GM23338 (cell line): ENCODE measurements at places on chromosomes 4 and X.
A peak's percentile ranks its signal among the peaks of the same experiment; 100 is the strongest.

GRCh38 chr4:143555676-143556075 is 42.2 kb downstream of the SMARCA5 start:
- no peak for DNase-seq

GRCh38 chrX:106912864-106913263 is 7.3 kb upstream of the CLDN2 start:
- no peak for DNase-seq

DNA sequence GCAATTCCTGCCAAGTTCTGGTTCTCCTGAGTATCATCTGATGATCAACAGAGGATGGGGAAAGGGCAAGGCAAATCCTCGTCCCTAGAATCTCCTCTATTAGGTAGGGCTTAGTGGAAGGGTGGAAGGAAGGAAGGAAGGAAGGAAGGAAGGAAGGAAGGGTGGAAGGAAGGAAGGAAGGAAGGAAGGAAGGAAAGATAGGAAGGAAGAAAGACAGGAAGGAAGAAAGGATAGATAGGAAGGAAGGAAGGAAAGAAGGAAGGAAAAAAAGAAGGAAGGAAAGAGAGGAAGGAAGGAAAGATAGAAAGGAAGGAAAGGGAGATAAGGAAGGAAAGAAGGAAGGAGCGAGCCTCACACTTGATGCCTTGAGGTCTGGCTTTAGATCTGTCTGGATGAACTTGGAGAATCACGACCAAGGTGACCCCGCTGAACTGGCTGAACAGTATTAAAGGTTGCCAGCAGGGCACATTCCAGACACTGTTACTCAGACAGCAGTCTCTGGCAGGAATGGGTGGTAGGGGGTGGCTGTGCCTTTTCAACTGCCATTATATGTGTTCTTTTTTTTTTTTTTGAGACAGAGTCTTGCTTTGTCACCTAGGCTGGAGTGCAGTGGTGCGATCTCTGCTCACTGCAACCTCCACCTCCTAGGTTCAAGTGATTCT is 57.1 kb downstream of the MAP7D2 start:
- DNase-seq = no peak

DNA sequence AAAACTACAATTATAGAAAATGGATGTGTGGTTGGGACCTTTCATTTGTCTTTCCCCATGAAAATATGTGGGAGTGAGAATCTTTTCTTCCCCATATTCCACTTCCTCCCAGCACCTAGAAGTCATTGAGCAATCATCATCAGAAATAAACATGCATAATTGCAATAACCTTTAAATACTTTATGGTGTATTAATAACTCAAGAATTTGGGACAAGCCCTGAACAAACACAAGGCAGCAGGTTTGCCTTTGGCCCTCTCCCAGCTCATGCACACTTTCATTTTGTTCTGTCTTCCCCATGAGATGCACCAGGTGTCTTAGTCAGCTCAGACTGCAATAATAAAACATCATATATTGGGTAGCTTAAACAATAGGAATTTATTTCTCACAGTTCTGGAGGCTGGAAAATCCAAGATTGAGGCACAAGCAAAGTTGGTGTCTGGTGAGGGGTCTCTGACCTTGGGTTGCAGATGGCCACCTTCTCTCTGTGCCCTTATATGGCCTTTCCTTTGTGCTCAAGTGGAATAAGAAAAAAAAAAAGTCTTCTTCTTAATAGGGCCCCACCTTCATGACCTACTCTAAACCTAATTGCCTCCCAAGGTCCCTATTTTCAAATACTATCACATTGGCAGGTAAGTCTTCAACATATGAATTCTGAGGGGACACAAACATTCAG is 34.7 kb upstream of the TMEM184C start:
- no peak for DNase-seq

DNA sequence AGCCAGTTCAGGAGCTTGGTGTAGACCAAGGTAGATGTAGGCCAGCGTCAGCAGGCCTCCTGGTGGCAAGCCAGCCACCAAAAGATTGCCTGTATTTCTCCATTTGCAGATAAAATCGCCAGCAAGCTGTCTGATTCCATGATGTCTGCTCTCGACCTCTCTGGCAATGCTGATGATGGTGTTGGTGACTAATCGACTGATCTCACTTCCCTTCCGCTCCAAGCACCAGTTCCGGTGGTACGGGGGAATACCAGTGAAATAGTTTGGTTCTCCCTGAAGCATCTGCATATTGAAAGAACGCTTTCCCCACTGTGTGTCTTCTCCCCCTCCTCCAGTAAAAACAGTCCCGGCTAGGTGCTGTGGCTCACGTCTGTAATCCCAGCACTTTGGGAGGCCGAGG is 30.4 kb downstream of the GNL3L start:
- no peak for DNase-seq

- no peak for DNase-seq
Observed at GRCh38 chrX:85996555-85996954, 50.8 kb downstream of the CHM start.

DNA sequence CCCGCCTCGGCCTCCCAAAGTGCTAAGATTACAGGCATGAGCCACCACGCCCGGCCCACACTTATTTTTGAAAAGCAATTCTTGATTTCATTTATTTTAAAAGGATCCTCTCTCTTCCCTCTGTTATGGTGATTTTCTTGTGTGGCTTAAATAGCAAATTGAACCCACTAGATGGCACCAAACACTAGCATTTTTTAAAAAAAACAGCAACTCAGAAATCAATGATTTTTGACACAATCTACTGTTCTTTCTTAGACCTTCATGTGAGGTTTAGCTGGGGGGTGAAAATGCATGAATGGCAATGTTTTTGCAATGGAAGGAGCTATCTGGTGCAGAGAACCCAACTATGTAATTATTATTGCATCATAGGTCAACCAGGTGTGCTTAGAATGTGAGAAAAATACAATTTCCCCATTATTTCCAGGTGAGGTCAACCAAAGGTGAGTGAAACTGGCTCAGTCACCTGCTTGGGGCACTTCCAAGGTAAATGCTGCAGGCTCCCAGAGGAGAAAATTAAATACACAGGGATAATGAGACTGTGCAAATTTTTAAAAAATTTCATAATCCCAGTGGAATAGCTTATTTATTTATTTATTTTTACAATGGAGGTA is 226.7 kb upstream of the PRKX start:
- peak; percentile 51 for DNase-seq

DNA sequence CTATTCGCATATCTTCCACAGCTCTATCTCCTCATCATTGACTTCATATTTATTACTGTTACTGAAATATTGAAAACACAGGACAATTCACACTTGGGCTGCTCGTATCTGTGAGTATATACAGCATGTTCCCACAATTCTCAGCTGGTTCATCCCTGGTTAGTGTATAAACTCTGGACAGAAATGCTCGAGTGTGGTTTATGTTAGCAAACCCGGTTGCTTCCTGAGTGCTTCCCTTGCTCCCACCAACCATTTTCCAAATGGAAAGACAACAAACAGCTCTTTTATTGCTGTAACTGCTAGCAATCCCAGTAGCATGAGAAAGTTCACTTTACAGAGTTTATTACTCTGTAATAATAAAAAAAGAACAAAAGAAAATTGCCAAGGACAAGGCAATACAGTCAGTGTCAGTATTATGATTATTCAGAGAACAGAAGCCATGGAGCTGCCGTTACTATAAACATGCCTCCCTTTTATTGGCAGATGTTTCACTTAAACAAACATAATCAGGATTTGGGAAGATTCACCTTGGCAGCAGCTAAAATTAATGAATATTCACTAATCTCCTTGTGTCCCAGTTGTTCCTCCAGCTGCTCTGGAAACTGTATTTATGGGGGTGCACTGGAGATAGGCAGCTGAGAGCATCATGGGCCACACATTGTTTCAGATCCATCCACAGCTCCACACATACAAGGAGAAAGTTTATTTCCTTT is 134.1 kb upstream of the GUCY1A1 start:
- DNase-seq = no peak

GRCh38 chrX:55149242-55149641 is 60.4 kb downstream of the PAGE2 start:
- DNase-seq = no peak

- DNase-seq = no peak
Observed at GRCh38 chrX:97860226-97860625, 976.5 kb downstream of the RPA4 start.

GRCh38 chrX:9927698-9928482 is 39.3 kb upstream of the CLDN34 start:
- peak; percentile 91 for DNase-seq

- peak; percentile 2 for DNase-seq
Observed at GRCh38 chrX:133495464-133496391, 80.4 kb upstream of the GPC4 start.

DNA sequence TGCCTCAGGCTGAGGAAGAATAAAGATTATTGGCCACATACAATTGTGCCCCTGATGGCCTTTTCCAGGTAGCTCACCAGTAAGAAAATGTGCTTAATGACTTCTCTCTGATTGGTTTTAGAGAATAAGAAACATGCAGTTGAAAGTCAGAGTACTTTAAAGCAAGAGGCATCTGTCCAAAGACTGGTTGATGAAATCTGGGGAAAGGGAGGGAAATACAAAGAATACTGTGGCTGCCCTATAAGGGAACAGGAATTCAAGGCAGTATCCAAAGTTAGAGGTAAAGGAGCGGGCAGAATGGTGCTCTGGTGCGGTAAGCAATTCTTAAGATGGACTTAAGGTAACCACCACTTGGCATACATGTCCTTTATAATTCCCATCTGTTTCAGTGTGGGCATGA is 11.4 kb downstream of the PBDC1 start:
- no peak for DNase-seq

DNA sequence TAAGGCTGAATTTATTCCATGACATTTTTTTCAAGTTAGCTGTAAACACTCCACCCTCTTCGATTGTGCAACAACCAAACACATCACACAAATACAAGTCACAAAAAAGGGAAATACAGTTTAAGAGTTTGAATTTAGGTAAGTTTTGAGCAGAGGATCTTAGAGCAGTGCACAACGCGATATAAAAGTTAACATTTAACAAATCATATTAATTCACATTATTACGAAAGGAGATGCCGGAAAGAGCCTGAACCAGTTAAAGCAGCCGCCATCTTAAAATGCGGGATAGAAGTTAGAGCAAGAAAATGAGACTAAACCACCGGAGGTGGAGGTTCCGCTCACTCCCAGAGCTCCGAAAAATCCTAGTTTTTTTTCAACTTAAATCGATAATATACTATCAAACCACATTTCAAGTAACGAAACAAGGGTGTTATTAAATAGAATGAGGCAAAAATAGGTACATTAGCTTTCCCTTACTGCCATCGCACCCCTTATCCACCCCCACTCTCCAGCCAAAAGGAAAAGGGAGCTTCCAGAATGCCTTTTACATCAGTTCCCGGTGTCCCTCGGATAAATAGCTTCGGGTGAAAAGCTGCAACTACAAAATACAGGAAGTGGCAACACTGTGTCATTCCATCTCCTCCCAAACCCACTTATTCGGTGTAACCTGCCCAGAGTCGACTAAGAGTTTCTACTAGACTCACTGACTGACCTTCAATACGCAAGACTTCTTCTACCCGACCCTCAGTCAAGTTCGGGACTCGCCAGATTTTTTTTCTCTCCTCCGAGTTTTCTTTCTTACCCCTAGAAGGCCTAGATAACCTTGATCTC is 1.9 kb downstream of the UBE2D3 start:
- DNase-seq = peak; percentile 69

- no peak for DNase-seq
Observed at GRCh38 chr4:175691791-175692190, 120.3 kb downstream of the GPM6A start.

- DNase-seq = no peak
Observed at GRCh38 chrX:20463296-20464075, 196.8 kb upstream of the RPS6KA3 start.

DNA sequence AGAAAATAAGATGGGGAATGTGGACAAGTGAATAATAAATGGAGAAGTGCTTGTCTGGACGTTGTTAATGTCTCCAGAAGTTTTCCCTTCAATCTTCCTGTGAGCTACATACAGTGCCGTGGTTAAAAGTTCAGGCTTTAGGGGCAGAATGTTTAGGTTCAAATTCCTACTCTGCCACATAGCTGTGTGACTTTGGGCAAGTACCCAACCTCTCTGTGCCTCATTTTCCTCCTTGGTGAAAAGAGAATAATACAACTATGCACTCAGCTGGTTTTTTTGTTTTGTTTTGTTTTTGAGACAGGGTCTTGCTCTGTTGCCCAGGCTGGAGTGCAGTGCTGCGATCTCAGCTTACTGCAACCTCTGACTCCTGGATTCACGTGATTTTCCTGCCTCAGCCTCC is 143.5 kb downstream of the CHIC2 start:
- DNase-seq = no peak

- peak; percentile 61 for DNase-seq
Observed at GRCh38 chr4:20544645-20545044, 155.6 kb upstream of the PACRGL start.

DNA sequence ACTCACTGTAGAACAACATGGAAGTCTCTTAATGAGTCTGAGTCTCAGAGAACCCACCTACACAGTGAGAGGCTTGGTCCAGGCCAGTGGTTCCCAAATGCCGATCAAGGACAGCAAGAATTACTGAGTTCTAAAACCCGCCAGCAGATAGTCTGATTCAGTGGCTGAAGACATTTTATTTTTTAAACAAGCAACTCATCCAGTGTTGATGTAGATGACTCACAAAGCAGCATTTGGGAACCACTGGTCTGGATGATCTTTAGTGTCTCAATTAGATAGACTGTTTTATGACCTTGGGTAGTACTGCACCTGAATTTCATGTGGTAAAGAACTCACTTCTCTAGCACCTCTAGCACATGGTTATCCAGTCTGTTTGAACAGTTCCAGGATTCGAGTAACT is 193.6 kb downstream of the FBXW7 start:
- DNase-seq = no peak

DNA sequence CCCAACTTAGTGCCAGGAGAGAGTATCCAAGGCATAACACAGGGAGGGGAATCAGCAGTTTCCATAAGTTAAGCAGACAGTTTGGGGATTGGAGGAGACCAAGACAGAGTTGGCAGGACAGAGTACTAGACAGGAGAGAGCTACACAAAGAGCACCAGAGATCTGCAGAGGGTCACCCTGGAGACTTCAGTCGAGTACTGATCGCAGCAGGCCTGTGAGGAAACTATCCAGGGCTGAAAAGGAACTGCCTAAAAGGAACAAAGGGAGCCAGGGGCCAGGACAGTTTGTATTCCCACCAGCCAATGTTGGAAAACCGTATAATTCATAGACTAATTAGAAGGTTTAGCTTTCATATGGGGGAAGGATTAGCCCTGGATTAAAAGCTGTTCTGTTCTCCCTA is 80.6 kb upstream of the ENPP6 start:
- no peak for DNase-seq

DNA sequence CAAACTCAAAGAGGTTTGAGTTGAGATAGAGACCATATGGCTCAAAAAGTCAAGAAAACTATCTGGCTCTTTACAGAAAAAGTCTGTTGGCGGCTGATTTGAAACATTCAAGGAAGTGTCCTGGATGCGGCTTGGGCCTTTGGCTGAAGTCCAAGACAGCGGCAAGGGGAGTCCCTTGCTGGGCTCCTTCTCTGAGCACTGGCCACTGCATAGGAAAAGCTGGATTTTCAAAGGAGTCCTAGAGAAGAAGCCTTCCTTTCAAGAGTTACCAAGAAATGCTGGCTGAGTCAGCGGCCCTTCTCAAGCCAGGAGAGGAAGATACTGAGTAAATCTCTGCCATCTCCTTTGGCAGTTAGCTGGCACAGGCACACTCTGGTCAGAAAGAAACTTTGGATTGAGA is 12.1 kb downstream of the APLN start:
- DNase-seq = no peak
